Activated naive CD8-positive, alpha-beta T cell treated with anti-CD3 and anti-CD28 coated beads for 36 hours (primary cell): ENCODE measurements at places on chromosomes 16 and 17.

GRCh38 chr17:34598161-34598776, 18.9 kb downstream of the TMEM132E start:
- no peak for DNase-seq

DNA sequence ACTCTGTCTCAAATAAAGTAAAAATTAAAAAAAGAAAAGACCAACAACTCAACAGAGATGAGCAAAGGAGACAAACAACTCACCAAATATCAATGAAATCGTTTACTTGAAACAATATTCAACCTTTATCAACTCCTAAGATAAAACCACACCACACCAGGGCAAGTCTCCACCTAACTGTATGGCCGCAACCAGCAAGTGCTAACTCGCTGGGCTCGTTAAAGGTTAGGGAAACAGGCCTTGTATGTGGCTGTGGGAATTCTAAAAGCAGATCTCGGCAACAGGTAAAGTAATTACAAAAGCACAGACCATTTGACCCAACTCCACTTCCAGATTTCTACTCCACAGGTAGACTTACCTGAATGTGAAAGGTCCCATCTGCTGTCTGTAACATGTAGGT, 9.3 kb downstream of the ZCCHC14 start:
- DNase-seq = no peak

DNA sequence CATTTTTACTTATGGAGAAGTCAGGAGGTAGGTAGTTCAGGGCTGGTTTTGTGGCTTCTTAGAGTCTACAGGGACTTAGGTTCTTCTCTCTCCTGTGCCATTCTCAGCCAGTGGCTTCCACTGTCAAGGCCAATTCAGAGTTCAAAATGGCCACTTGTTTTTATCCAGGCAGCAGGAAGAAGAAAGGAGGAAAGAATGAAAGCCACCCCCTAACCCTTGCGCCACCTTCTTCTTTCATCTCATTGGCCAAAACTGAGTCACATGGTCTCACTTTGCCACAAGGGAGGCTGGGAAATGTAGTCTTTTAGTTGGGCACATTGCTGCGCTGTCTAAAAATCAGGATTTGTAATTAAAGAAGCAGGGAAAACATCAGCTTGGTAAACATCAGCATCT, 60.8 kb upstream of the MED9 start:
- no peak for DNase-seq

DNA sequence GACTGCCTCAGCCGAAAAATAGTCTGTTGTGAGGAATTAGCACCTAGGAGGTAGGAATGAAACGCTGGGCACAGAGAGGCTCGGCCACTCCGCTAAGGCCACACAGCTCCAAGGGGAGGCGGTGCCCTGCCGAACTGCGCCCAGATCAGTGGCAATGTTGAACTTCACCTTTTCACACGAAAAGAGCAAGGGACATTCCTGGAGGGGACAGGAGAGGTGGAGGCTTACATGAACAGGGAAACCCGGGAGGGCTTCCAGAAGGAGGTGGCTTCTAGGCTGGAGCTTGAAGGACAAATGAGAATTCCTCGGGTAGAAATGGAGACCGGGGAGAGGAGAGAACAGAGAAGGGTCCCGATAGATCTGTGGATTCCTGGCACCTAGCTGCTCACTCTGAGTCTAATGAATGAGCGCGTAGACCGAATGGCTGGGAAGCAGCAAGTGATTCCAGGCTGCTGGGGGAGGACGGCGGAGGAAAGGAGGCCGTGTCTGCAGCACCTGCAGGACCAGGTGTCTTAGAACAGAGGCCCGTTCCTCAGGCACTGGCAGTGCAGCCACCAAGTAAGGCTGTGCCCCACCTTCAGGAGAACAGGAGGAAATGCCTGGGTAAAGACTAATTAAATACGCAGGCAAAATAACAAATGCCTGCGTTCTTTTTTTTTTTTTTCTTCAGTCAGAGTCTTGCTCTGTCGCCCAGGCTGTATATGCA, 722 bp upstream of the SLC38A10 start:
- DNase-seq = peak; percentile 52

DNA sequence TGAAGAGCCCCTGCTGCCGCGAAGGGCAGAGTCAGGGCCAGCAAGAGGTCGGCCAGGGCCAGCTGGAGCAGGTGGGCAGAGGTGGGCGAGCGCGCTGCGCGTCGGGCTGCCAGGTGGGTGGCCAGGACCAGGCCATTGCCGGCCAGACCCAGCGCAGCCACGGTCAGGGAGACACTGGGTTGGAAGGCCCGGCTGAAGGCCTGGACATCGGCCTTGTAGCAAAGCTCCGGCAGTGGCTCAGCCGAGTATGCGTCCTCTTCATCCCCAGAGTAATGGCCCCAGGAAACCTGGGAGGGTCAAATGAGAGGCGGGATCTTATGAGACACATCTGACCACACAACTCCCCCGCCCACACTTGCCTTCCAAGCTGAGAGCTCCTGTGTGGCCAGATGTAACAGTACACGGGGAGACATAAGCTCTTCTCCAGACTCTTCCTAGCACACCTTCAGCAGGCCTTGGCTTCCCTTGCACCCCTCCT, 1.3 kb downstream of the CCR10 start:
- no peak for DNase-seq

GRCh38 chr17:38898291-38898679, 27.1 kb upstream of the LASP1NB start:
- peak; percentile 40 for DNase-seq
